SK-MEL-5 (cell line): ENCODE measurements at places on chromosomes 7 and 10. TPM values are rescaled to one million over a fixed set of nuclear protein-coding genes. Genes with fewer than 3 reads are reported as not detected.
A peak's percentile ranks its signal among the peaks of the same experiment; 100 is the strongest.

- no peak for DNase-seq
Measured at GRCh38 chr10:35413985-35414861, 77.9 kb downstream of the CCNY start.

The PARD3 gene
- total RNA-seq, result 42.4 and 44.2 TPM in 2 replicates

DNA sequence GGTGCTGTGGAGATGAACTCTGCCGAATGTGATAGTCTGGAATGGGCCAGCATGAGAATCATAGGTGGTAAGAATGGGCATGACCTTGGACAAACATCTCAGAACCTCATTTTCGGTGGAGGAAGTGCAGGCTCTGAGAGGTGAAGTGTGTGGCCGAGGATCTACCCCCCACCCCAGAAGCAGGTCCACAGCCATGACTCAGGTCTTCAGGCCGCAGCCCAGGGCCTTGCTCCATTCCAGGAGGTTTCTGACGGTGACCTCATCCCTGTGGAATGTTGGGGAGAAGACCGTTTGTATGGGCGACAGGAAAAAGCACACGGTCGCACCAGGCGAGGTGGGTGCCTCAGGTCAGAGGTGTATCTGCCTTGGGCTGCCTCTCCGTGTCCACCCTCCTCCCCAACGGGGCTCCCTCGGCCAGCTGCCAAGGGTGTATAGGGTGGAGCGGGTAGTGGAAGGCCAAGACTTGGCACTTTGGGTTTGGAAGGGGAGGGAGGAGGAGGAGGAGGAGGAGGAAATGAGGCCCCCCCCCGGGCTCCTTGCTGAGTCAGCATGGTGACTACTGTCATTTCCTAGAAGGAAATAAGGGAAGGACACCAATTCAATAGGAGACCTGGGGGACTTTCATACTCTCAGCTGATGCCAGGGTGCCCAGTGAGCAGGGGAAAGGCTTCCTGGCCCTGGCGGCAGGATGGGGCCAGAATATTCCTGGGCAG lies 168.0 kb upstream of the RHEB start:
- DNase-seq, result no peak

DNA sequence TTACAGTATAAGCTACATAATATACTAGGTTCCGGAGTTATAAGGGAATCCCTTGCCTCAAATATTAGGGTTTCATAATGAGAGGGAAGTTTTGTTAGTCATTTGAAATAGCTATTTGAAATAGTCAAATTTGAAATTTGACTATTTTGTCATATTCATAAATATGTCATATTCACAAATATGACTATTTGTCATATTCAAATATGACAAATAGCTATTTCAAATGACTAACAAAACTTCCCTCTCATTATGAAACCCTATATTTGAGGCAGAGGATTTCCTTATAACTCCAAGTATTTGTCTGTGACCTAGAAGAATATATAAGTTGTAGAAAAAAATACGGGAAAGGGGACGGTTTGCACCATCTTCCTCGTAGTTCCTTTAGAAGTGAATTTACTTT lies 76.6 kb downstream of the HDAC9 start:
- no peak for DNase-seq

The CPA2 gene
- not detected in 2 replicates for total RNA-seq

DNA sequence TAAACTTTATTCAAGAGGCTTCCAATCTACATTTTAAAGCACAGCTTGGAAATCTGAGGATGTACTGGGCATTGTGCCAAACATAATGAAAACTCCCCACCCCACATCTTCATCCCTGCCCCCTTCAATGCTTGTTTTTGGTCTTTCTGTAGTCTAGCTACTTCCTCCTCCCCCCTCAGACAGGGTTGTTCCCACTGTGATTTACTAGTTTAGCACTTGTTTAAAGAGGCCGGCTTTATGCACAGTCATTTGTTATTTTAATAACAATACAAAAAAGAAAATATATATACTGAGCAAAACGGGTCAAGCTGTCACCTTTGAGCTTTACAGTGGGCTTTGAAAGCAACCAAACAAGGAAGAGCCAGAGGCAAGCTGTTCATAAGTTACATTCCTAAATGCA lies 132.6 kb downstream of the CHRM2 start:
- no peak for DNase-seq

DNA sequence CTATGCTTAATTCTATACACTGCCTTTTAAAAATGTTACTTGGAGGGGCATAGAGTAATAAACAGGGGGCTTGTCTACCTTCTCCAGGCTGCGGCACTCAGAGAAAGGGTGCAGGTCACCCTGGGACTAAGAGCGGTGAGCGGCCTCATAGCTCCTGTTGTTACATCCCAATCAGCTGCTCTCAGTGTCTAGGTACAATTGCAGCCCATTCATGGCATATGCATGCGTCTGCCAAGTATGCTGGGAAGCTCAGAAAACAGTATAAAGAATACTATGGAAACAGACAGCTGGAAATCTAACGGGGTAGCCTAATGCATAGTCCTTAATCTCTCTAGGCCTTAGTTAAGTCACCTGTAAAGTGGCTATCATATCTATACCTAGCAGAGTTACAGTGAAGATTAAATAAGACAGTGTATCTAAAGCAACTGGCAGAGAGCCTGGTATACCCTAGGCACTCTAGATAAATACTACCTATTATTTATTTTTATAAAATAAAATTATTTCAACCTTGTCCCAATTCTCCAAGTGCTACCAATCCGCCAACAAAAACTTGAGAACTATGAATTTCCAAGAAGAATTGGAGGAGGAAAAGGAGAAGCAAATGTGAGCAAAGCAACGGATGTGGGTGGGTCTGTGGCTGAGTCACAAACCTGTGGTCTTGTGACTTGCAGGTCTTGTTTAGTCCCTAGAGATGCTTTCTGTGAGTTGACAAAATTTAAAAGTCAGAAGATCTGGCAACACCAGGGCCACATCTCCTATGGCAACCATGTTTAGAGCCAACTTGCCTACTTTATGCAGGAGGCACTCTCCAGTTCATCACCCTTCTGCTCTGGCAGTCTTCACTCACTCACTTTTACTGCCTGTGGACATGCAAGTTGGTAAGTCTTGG lies 183.0 kb downstream of the RAPGEF5 start:
- DNase-seq, result no peak

The SPRN gene
- not detected in 2 replicates for total RNA-seq

GRCh38 chr7:139893999-139894398 lies 64.9 kb downstream of the TBXAS1 start:
- DNase-seq, result no peak

The DENND2A gene
- 0.16 TPM in 1 of 2 replicates, not detected in the other for total RNA-seq

DNA sequence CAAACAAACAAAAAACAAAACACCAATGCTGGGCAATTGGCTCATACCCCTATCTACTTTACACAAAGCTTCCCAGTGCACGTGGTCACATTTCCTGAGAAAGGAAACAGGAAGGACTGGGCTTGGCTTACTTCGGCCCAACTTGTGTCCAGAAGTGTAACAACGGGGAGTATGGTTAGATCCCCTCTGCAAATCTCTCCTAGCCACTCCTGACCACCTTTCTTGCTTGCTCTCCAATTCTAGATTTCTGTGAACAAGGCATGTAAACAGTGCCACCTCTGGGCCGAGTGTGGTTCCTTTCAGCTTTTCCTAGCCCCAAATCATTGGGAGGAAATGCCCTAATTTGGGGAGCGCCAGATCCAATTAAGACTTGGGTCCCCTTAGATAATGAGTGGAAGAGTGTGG lies 21.0 kb upstream of the FRAT2 start:
- DNase-seq, result peak; percentile 30

DNA sequence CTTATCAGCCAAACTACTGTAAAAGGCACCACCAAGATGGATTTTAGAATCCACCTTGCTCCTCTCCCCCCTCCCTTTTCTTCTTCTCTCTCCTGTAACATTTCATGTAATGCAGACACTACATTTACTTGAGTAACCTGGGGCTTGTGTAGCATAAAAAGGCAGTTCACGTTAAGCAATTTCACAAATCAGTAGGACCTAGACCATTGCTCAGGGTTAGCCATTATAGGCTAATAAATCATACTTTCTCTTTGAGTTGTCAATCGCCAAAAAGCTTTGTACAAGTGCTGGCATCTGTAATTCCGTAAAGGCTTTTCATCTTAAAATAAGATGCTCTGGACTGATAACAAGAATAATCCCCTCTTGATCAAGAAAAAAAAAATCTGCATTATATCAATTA lies 224.7 kb downstream of the GLI3 start:
- no peak for DNase-seq

DNA sequence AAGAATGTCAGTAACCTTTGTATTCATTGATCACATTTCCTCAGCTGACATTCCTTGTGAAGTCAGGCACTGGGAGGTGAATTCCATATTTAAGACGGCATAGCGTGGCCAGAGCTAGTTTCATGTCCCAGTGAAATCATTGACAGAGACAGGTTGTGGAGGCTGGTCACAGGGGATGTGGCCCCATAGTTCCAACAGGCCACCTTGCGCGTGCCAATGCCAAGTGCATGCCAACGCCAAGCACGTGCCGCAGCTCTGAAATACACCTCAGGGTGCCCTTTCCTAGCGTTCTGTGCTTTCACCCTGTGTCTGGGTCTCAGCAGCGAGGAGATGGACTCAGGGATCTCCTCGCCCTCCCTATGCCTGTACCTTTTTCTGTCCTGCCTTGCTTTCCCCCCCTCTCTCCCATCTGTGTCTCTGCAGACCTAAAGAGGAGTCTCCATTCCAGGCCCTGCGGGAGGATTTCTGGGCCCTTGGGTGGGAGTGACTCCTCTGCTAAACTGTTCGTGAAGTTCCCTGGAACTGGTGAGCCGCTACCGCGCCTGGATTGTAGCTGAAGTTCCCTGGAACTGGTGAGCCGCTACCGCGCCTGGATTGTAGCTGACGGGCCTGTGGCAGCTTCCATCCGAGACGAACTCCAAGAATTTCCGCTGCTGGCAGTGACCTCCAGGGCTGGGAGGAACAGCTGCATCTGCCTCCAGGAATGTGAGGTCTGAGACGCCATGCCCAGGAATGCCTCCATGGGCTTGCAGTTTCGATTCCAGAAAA lies 19.7 kb downstream of the AQP1 start:
- no peak for DNase-seq

The CPED1 gene
- 4.9 and 6.2 TPM in 2 replicates for total RNA-seq

DNA sequence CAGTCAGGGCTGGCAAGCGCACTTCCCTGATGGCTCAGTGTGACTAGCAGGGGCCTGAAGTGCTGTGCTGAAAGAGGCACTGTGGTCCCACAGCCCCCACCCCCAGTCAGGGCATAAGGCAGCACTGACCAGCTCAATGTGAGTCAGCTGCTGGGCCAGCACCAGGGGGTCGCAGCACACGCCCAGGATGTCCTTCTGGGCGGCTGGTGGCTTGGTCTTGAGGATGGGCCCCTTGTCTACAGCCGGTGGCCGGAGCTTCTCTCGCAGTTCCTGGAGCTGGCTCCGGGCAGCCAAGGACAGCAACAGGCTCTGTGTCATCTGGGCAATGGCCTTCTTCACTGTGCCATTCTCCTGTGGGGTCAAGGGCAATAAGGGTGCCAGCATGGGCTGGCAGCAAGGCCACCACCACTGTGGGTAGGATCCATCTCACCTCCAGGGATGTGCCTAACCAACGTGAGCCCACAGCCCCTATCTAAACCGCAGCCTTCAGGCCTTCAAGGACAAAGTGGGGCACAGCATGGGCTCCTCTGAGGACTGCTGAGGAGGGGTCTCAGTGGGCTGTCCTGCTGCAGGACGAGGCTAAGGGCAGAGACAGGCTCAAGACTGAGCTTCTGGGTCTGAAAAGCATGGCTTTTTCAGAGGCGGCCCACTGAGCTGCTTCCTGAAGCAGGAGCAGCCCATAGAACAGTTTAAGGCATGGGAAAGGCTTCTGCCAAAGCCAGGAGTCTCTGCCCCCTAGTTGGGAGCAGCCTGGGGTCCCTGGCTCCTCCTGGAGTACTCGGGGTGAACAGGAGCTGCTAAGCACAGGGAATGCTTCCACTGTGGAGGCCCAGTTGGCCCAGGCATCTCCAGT lies 62.5 kb downstream of the CSGALNACT2 start:
- DNase-seq, result no peak
